Activated CD4-positive, alpha-beta T cell treated with anti-CD3 and anti-CD28 coated beads for 36 hours (primary cell): ENCODE measurements at places on chromosomes 5 and 9. TPM values are rescaled to one million over a fixed set of nuclear protein-coding genes. Genes with fewer than 3 reads are reported as not detected.
A peak's percentile ranks its signal among the peaks of the same experiment; 100 is the strongest.

TSSK1B gene
- total RNA-seq: not detected

CTXN3 gene
- not detected for total RNA-seq

- no peaks in the 10 kb centered on the region for H3K36me3 ChIP-seq
- H3K27ac ChIP-seq: no peak overlapping the region
- DNase-seq: no peak
- peaks cover 15% of the 10 kb centered on the region for H3K27me3 ChIP-seq
- no peaks in the 10 kb centered on the region for H3K4me1 ChIP-seq
Measured at GRCh38 chr5:150639377-150639692, 1.1 kb upstream of the SYNPO start.

TAL2 gene
- total RNA-seq: not detected

- peak overlapping the region; percentile 86 for H3K4me3 ChIP-seq
- H3K4me1 ChIP-seq: peaks cover 23% of the 10 kb centered on the region
- H3K27me3 ChIP-seq: peaks cover 30% of the 10 kb centered on the region
- no peaks in the 10 kb centered on the region for H3K36me3 ChIP-seq
Measured at GRCh38 chr9:21558079-21558478, 76.0 kb upstream of the IFNE start.

LCN10 gene
- 1.2 TPM for total RNA-seq

MYORG gene
- total RNA-seq: 2.2 TPM

ARID3C gene
- total RNA-seq: 0.76 TPM

GRCh38 chr5:177304392-177305119, 957 bp downstream of the PRELID1 start:
- peak; percentile 59 for DNase-seq
- peaks cover 58% of the 10 kb centered on the region for H3K4me1 ChIP-seq
- H3K27ac ChIP-seq: peak overlapping the region; percentile 90
- no peaks in the 10 kb centered on the region for H3K27me3 ChIP-seq
- H3K36me3 ChIP-seq: peaks cover 41% of the 10 kb centered on the region

FIBCD1 gene
- not detected for total RNA-seq

- DNase-seq: no peak
- no peaks in the 10 kb centered on the region for H3K36me3 ChIP-seq
- H3K27me3 ChIP-seq: peaks cover 7% of the 10 kb centered on the region
- no peak overlapping the region for H3K4me3 ChIP-seq
Measured at GRCh38 chr5:61228229-61228628, 66.0 kb upstream of the SMIM15 start.

SNAPC4 gene
- 12.4 TPM for total RNA-seq

DNA sequence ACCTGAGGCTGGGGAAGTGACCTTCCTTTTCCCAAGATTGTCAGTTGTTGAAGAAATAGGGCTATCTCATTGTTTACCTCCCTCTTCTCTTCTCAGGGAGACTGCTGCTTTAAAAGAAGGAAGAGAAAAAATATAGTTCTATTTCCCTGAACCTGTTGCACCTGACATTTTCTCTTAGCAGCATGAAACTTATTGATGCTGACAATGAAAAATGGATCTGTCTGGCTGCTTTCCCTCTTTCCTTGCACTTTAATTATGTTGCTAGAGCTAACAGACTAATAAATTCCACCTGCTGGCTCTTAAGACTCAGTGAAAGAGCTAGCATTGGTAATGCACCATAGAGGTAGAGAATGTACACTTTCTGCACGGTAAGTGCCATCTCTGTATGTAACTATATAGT, 6.2 kb upstream of the CKMT2 start:
- no peak overlapping the region for H3K27ac ChIP-seq
- no peaks in the 10 kb centered on the region for H3K4me1 ChIP-seq
- H3K4me3 ChIP-seq: no peak overlapping the region
- no peak for DNase-seq
